ENCODE measurements at places on chromosomes 11 and 22. TPM values are rescaled to one million over a fixed set of nuclear protein-coding genes. Genes with fewer than 3 reads are reported as not detected.
A peak's percentile ranks its signal among the peaks of the same experiment; 100 is the strongest.

GRCh38 chr22:41805639-41806038 is 5.2 kb downstream of the CCDC134 start:
- DNase-seq: no peak

DNA sequence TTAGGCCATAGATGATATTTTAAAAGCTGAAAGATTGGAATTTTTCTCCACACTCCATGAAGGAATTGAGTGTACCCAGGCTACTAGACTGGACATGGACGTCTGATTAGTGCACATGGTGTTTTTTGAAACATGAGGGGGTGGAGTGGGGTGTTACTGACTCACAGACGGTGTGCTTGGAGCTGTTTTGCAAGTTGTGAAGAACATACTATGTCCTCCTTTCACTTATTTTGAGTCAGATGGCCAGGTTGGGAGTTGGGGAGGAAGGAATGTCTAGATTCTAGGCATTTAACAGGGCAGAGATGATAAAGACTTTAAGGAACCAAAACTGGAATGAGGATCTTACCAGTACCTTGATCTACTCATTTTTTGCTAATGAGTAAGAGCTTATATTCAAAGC is 158.1 kb upstream of the MTNR1B start:
- DNase-seq: no peak

DNA sequence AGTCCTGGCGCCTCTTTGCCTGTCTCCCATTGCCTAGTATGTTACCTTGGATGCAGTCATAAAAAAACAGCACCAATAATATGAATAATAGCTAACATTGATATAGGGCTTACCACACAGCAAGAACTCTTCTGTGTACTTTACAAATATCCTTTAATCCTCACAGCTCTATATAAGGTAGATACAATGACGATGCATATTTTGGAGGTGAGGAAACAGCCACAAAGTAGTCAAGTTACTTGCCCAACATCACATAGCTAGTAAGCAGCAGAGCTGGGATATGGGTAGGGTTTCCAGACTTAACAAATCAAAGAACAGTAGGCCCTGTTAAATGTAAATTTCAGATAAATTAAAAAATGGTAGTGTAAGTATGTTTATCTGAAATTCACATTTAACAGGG is 128.8 kb downstream of the ST3GAL4 start:
- DNase-seq: no peak

DNA sequence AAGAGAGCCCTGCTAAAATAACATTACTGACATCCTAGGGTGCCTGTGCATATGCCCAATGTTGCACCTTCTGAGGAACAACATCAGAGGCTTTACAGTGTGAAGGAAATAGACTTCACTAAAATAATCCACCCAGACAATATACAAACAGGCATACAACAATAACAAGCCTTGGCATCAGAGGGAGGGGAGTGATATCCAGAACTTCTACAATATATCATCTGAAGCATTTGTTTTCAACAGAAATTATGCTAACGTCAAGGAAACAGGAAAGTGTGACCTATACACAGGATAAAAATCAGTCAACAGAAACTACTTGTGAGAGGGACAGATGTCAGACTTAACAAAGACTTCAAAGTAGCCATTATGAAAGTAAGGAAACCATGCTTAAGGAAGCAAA is 81.3 kb downstream of the CTNND1 start:
- no peak for DNase-seq

- DNase-seq: no peak
Measured at GRCh38 chr11:38156495-38157146, 1558.6 kb upstream of the RAG2 start.

GRCh38 chr11:76453248-76453647 is 8.4 kb downstream of the EMSY start:
- no peak for DNase-seq

GRCh38 chr11:124977006-124977405 is 23.0 kb downstream of the CCDC15 start:
- DNase-seq: no peak

GRCh38 chr11:86669424-86669823 is 3.0 kb downstream of the ME3 start:
- no peak for DNase-seq

DNA sequence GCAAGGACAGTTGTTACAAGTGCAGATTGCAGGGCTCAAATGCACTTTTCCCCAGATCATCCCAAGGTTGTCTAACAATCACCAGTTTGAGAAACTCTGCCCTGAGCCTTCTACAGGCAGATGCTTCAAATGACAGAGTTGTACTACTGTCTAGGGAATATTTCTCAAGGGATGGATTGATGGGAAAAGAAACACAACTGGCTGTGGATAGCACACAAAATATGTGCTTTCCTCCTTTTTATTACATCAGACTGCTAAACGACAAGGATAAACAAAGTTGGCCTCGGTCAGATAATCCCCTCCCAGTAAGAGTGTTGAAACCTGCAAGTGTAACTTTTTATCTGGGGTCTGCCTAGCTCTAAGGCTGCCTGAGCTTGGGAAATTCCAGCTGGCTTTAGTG is 46.6 kb upstream of the SORL1-AS1 start:
- DNase-seq: no peak

- no peak for DNase-seq
Measured at GRCh38 chr11:65637794-65638419, at the start of gene SIPA1. Gene SIPA1 (plus strand): TSS chr11:65638101. CDS start chr11:65640922, 2,821 bp downstream.

- no peak for DNase-seq
Measured at GRCh38 chr22:21628386-21629254, 1.2 kb downstream of the YDJC start.

- DNase-seq: no peak
Measured at GRCh38 chr11:27187075-27187847, 146.6 kb downstream of the BBOX1 start.

GRCh38 chr22:29907753-29908515 is 25.0 kb downstream of the MTMR3 start:
- no peak for DNase-seq

DNA sequence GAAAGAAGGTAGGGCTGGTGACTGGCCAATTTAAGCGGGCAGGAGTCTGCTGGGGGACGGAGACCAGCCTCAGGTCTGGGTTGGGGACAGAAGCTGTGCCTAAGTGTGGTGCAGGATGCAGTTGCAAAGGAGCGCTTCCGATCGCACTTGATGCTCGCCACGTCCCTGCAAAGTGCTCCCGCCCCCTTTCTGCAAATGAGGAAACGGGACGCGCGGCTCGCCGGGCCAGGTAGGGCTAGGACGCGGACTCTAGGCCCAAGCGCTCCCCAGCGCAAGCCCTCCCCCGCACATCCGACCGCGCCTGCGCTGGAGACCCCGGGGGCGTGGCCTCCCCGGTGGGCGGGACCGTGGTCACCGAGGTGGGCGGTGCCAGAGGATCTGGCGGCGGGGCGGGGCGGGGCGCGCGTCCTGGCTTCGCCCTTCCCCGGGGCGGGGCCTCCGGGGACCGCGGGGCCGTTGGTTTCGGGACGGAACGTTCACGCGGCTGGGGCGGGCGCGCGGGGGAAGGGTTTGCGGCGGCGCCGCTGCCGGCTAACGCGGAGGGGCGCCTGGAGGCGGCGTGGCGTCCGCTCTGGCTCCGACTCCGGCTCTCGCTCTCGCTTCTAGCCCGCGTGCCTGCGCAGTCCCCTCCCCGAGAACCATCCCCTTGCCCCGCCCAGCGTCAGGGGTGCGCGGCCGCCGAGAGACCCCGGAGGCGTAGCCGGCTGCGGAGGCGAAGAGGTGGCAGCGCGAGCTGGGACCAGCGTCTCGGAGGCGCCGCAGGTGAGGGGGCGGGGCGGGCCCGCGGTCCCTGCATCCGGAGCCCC is at the start of gene FAM118A:
TSS of gene FAM118A (plus strand) at position 513 of the 806 bp plus-strand sequence. CDS start 12,446 bp downstream, outside the sequence.
- peak; percentile 78 for DNase-seq

- DNase-seq: no peak
Measured at GRCh38 chr11:64789331-64790204, 11.2 kb upstream of the SF1 start.

DNA sequence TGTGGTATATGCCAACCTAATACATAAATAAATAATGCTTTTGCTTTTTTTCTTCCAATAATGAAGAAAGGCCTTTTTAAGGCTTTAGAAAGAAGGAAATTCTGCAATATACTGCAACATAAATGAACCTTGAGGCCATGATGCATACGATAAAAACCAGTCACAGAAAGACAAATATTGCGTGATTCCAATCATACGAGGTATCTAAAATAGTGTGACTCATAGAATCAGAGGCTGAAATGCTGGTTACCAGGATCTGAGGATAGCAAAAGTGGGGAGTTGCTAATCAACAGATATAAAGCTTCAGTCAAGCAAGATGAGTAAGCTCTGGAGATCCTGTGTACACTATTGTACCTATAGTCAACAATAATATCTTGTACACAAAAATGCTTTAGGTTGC is 24.2 kb downstream of the MS4A6A start:
- no peak for DNase-seq

DNA sequence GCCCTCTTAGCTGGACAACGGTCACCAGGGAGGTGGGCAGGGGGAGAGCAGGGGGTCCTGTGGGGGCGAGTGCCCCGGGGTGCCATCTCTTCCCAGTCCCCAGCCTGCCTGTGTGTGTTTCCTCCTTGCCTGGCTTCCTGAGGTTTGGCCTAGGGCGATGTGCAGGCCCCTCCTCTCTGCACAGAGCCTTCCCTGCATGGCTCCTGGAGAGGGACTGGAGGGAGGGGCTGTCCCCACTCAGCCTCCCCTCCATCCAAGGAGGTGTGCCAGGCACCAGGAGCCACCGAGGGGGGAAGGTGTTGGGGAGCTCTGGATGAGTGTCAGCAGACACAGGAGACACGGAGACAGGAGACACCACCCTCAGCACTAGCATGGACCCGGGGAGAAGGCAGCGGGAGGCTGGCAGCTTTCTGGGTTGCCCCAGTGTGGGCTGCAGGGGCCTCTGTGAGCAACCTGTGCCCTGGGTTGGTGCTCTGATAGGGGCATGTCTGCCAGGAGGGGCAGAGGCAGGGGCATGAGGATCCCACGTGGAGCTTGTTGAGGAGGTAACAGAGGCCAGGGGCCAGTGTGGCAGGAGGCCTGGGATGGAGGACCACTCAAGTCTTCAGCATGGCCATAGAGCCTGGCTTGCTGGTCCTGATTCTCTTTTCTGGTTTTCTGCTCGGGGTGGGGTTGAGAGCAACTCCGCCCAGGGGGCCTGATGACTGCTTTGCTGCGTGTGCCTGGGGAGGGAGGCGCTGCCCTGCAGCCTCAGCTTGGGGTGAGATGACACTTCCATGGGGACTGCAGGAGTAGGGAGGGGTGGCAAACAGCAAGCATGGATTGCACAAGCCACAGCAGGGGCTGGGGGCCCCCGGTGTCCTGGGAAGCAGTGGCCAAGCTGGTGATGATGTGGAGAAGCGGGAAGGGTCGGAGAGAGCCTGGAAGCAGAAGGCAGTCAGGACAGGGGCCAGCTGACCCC is 78.8 kb downstream of the ST3GAL4 start:
- no peak for DNase-seq

GRCh38 chr11:78351979-78352841 is 65.4 kb downstream of the GAB2 start:
- no peak for DNase-seq

DNA sequence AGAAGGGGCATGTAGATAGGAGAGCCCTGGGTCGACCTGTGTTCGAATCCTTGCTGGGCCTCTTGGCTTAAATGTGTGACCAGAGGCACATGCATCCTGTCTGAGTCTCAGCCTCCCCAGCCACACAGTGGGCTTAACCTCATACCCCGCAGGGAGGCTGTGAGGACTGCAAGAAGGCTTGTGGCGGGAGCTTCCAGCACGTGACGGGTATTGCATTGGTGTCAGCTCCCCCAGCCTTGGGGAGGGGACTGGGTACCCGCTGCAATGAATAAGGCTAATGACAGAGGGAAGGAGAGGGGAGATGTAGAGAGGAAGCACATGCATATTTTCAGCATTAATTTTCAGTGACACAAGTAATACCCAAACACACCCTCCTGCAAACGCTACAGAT is 8.1 kb downstream of the RASD2 start:
- DNase-seq: no peak

DNA sequence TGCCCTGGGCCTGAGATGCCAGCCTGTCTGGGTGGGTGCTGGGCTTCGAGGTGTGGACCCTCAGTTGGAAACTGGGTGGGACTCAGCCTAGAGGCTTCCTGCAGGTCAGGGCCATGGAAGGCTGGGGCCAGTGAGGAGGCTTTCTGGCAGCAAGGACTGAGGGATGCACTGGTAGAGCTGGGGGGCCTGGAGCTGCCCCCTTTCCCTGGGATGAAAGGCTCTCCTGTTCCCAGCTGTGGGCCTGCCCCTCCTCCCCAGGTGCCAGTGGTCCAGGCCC is 2.5 kb downstream of the SEPTIN5 start:
- DNase-seq: no peak

DNA sequence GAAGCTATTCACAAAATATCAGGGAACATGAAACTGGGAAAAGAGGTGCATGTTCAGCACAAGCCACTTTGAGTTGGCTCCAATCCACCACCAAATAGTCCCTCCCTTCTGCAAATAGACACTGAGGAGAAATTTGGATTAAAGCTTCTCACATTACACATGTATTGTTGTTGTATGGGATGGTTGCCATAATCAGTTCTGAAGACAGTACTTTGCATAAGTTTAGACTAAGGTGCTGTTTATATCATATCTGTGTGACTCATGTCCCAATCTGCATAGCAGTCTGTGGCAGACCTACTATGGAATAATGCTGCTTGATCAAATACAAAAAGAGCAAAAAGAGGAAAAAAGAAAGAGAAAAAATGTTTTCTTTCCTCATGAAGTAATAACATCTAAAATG is 376.7 kb upstream of the DDI1 start:
- no peak for DNase-seq

- DNase-seq: no peak
Measured at GRCh38 chr22:27310966-27311697, 490.4 kb downstream of the MN1 start.

GRCh38 chr11:132448334-132448995 is 1078.0 kb downstream of the NTM start:
- no peak for DNase-seq

GRCh38 chr11:76288166-76288980 is 82.1 kb upstream of the WNT11 start:
- DNase-seq: no peak

Gene APOBEC3H
- total RNA-seq: 0.92 TPM

Gene RANBP1
- total RNA-seq: 358 TPM

Gene OR52N4
- total RNA-seq: not detected

Gene PLA2G3
- 5.8 TPM for total RNA-seq

Gene LDHAL6A
- not detected for total RNA-seq

Gene CTSF
- 22.2 TPM for total RNA-seq

Gene KDM4D
- total RNA-seq: 0.38 TPM

Gene DLG2
- total RNA-seq: 13.2 TPM

Gene MMP12
- total RNA-seq: 0.35 TPM

Gene SLC22A6
- not detected for total RNA-seq

Data from esophagus squamous epithelium (tissue), 5 donors.